ENCODE measurements at places on chromosomes 1 and 21. TPM values are rescaled to one million over a fixed set of nuclear protein-coding genes. Genes with fewer than 3 reads are reported as not detected.

DNA sequence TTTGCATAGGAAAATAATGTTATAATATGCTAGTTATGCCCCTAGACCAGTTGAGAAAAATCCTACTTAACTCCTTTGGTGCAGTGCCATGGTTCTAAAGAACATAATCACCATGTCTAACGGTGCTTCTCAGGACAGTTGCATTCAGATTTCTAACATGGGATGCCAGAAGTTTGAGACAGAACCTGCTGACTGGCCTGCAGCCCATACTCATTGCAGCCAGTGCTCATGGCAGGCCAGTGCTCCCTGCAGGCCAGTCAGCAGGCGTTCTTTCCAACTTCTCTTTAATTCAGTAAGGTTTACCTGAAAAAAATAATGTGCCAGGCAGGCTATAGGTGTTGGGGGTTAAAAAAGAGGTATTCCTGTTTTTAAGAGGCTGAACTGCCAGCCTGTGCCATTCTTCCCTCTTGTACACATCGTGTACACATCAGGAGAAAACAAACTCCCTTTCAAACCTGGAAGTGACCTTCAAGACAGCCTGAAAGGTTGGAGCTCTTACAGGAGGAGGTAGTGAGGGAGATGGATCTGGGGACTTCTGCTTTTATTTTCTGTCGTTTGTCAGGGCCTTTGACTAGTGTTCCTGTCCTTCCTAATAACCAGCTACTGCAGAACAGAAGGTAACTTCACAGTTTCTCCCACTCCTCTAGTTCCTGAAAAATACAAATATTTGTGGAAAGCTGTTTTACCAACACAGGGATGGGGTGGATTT, 146.0 kb upstream of the MAGI3 start:
- no peak overlapping the region for H3K4me3 ChIP-seq
- H3K27ac ChIP-seq = no peak overlapping the region
- H3K4me1 ChIP-seq = no peaks in the 10 kb centered on the region
- no peak for DNase-seq
- no peaks in the 10 kb centered on the region for H3K36me3 ChIP-seq
- peaks cover 11% of the 10 kb centered on the region for H3K27me3 ChIP-seq

DNA sequence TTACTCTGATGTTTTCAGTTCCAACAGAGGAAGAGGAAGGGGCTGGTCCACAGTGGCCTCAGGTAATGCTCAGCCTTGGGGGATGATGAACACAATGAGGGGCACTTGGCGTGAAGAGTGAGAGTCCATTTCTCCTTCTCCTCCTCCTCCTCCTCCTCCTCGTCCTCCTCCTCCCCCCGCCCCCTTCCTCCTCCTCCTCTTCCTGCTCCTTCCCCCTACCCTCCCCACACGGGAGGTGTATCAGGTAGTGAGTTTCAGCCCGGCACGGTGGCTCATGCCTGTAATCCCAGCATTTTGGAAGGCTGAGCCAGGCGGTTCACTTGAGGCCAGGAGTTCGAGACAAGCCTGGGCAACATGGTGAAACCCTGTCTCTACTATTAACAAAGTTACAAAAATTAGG, 17.3 kb upstream of the GPR157 start:
- H3K4me3 ChIP-seq = no peak overlapping the region
- no peaks in the 10 kb centered on the region for H3K27me3 ChIP-seq
- H3K36me3 ChIP-seq = peaks cover 3% of the 10 kb centered on the region
- DNase-seq = no peak

DNA sequence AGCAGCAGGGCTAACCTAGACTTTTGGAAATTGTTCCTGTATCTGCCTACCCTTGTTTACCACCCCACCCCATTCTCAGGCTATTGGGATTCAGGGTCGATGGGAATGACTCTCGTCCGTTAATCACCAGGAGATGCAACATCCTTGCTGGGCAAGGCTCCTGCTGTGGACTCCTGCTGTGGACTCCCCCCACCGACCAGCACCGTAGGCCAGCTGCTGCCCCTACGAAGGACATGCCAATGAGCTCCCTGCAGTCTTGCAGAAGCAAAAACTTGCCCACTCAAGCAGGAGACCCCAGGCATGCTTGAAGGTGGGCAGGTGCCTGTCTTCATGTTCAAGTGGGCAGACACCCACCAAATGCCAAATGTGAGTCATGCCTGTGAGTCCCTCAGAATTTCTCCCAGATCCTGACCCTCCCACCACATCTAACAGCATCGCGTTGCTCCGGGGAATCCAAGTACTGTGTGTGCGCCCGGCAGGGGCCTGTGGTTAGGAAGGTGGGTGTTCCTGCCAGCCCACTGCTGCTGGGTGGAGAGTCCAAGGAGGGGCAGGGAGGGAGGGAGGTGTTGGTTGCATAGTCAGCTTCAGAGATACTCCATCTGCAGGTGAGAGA, 41.7 kb upstream of the SOX13 start:
- H3K4me1 ChIP-seq = no peaks in the 10 kb centered on the region
- H3K36me3 ChIP-seq = no peaks in the 10 kb centered on the region
- no peak overlapping the region for H3K4me3 ChIP-seq
- DNase-seq = no peak
- H3K27ac ChIP-seq = no peak overlapping the region

The SLFNL1 gene
- total RNA-seq = 0.35 TPM

The ICOSLG gene
- 1.7 TPM for total RNA-seq
